PC-3 (cell line): ENCODE measurements at places on chromosomes 3 and 15. TPM values are rescaled to one million over a fixed set of nuclear protein-coding genes. Genes with fewer than 3 reads are reported as not detected.

Gene SEMA3G
- total RNA-seq: 0.77 and 1.6 TPM in 2 replicates

Gene IP6K2
- total RNA-seq: 88.1 and 102 TPM in 2 replicates

Gene GPR171
- not detected in 2 replicates for total RNA-seq

Gene DUOXA1
- 1.3 TPM in 1 of 2 replicates, not detected in the other for total RNA-seq

Gene HHLA2
- total RNA-seq: not detected in 2 replicates

Gene TCF12
- total RNA-seq: 78.3 and 103 TPM in 2 replicates

Gene CRTAP
- 174 and 184 TPM in 2 replicates for total RNA-seq

Gene TM4SF18
- total RNA-seq: 0.06 and 0.40 TPM in 2 replicates

Gene HYAL1
- total RNA-seq: 0.23 and 1.3 TPM in 2 replicates

Gene SSUH2
- total RNA-seq: 0.44 TPM in 1 of 2 replicates, not detected in the other

Gene PAK6
- total RNA-seq: 30.4 TPM in 2 replicates

Gene GRIP2
- total RNA-seq: 0.29 and 0.36 TPM in 2 replicates

Gene APBA2
- 61.7 and 69.7 TPM in 2 replicates for total RNA-seq

Gene PTH1R
- not detected in 2 replicates for total RNA-seq

Gene DLEC1
- total RNA-seq: not detected in 2 replicates

Gene PIGZ
- 1.6 and 3.7 TPM in 2 replicates for total RNA-seq

Gene MUC20
- 0.69 and 2.2 TPM in 2 replicates for total RNA-seq

Gene GUCA1C
- total RNA-seq: not detected in 2 replicates

Gene EOMES
- total RNA-seq: 0.29 and 0.47 TPM in 2 replicates

Gene SLC38A3
- 0.17 and 3.3 TPM in 2 replicates for total RNA-seq

Gene ENTPD3
- total RNA-seq: 6.0 and 7.1 TPM in 2 replicates

Gene CSTA
- not detected in 2 replicates for total RNA-seq

Gene HAUS2
- 36.5 and 44.1 TPM in 2 replicates for total RNA-seq

Gene PLA2G4E
- total RNA-seq: not detected in 2 replicates

Gene TRH
- not detected in 2 replicates for total RNA-seq

Gene TPRG1
- 1.1 and 1.2 TPM in 2 replicates for total RNA-seq

Gene GPR149
- not detected in 2 replicates for total RNA-seq

Gene VEPH1
- 11.5 and 27.3 TPM in 2 replicates for total RNA-seq

Gene RFX7
- total RNA-seq: 2.8 and 4.7 TPM in 2 replicates

Gene SOX2
- not detected in 2 replicates for total RNA-seq

Gene TGM4
- 0.46 and 1.2 TPM in 2 replicates for total RNA-seq

Gene COL6A5
- not detected in 2 replicates for total RNA-seq

Gene GOLGA6L7
- not detected in 2 replicates for total RNA-seq

Gene TMEM45A
- total RNA-seq: 7.6 and 9.4 TPM in 2 replicates

Gene GLT8D1
- 53.6 and 70.2 TPM in 2 replicates for total RNA-seq

Gene DPPA4
- not detected in 2 replicates for total RNA-seq

Gene LMLN
- total RNA-seq: 3.7 and 7.5 TPM in 2 replicates

Gene C3orf33
- 3.5 and 3.6 TPM in 2 replicates for total RNA-seq

Gene RTP1
- not detected in 2 replicates for total RNA-seq

Gene THSD4
- 29.0 and 39.3 TPM in 2 replicates for total RNA-seq

Gene SMCO1
- total RNA-seq: not detected in 2 replicates

Gene APOD
- total RNA-seq: 0.29 TPM in 1 of 2 replicates, not detected in the other

Gene TMEM44
- 15.3 and 16.6 TPM in 2 replicates for total RNA-seq

Gene C3orf20
- total RNA-seq: not detected in 2 replicates

Gene RBP2
- not detected in 2 replicates for total RNA-seq

Gene PRKCI
- 39.5 and 42.2 TPM in 2 replicates for total RNA-seq

Gene UROC1
- total RNA-seq: not detected in 2 replicates

Gene SCAANT1
- not detected in 2 replicates for total RNA-seq

Gene SPATA12
- total RNA-seq: 0.12 and 0.47 TPM in 2 replicates

Gene GRM7
- not detected in 2 replicates for total RNA-seq
